ENCODE measurements at places on chromosomes 16 and 17.

DNA sequence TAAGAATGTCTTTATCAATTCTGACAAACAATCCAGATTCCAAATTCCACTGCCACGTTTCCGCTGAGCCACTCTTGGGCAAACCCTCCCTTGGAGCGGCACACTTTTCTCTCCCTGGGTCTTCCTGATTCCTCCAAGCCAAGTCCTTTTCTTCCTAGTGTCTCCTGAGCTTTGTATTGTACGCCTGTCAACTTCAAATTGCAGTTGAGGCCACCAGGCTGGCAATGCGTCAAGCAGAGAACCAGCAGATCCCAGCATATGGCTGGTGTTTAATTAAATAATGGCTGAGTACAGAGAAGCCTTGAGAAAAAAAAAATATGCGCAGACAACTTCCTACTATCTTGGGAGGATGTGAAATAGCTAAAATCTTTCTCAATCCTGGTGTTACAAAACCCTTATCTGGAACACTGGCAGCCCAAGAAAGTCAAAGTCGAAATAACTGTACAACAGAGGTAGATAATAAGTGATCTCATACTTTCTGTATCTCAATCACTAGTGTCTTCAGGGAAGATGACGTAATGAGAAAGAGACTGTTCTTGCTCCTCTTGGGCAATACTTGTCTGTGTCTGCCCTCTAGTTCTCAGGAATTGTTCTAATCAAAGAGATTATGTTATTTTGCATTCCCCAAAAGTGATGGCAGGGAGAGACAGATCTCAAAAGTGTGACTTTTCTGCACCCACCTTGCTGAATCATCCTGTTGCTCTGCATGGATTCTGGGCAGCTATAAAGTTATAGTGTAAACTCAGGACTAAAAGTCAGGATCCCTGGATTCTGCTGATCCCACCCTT is 15.0 kb downstream of the SMIM36 start:
- no peak for DNase-seq

DNA sequence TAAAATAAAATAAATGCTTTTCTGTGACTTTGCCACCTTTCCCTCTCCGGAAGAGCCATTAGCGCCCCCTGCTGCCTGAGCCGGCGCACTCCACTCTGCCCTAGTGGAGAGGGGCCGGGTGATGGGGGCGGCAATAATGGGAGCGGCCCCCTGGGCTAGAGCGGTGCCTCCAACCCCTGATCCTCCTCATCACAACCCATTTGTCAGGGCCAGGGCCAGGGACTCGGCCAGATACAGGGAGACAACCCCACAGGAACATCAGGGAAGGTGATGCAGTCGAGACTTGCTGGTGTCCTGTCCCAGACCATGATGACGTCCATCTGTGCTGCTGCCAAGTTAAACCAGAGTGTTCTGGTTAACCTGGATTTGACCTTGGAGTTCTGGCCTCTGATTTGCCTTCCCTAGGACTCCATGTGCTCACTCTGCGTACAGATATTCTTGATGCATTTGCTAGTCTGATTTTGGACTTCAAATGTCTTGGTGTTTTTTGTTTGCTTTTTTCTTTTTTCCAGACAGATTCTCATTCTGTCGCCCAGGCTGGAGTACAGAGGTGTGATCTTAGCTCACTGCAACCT is 46.1 kb upstream of the BPTF start:
- DNase-seq = peak; percentile 72

- DNase-seq = no peak
Measured at GRCh38 chr16:26840691-26841090, 226.0 kb upstream of the C16orf82 start.

DNA sequence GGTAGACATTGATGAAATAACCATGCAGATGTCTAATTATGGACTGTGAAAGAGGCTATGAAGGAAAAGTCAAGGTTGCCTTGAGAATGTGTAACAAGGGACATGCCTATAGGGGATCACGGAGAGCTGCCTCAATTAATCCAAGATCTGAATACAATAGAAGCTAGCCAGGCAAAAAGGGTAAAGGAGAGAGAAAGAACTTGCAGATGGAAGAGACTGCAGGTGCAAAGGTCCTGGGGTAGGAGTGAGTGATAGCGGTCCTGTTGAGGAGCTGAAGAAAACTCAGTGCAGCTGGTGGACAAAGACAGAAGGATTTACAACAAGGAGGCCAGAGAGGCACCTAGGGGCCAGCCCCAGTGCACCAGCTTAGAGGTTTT is 15.9 kb upstream of the TNS4 start:
- DNase-seq = no peak

- no peak for DNase-seq
Measured at GRCh38 chr17:44604768-44605485, 47.6 kb downstream of the FZD2 start.

GRCh38 chr16:180101-180675 is at the start of gene HBQ1:
TSS of gene HBQ1 (plus strand) at chr16:180459. CDS start at chr16:180487, 28 bp downstream.
- peak; percentile 61 for DNase-seq
